ENCODE measurements at places on chromosomes 1 and 21. TPM values are rescaled to one million over a fixed set of nuclear protein-coding genes. Genes with fewer than 3 reads are reported as not detected.
A peak's percentile ranks its signal among the peaks of the same experiment; 100 is the strongest.

DNA sequence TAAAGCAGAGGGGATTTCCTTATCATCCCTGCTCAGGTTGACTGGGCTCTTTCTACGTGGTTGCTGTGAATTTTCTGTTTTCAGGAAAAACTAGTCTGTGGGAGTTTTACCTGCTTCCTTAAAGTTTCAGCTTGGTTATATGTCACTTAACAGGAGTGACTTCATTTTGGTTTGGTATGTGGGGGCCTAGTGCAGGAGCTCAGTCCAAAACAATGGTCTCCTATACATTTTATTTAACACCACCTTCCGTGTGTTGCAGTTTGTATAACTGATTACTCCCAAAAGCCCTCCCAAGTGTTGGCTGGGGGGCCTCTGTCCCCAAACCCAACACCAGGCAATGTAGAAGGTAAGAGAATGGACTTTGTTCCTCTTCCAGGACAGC, 5.3 kb downstream of the IL23R start:
- no peak for DNase-seq
- no peak overlapping the region for H3K4me3 ChIP-seq
- no peak overlapping the region for H3K27ac ChIP-seq
- H3K36me3 ChIP-seq = no peaks in the 10 kb centered on the region

DNA sequence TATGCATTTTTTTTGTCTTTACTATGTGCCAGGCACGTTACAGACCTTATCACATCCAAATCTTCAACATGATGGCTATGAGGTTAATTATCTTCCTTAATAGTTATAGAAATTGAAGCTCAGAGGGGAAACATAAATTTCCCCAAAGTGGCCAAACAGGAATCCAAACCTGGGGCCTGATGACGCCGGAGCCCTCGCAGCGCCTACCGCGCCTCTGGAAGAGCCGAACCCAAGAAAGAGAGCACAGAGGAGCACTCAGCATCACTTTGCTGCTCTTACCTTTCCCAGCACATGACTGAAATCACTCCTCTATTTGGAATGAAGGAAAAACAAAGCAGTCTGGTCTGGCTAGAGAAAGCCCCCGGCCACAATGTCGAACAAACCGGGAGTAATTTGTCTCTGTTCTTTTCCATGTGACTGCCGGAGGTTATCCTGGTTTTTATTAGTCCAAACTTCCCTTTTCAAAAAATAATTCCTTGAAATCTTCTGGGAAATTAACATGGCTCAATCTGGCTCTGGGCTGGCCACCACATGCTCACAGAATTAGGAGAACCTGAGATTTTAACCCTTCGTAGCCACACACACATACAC, 195.5 kb downstream of the ADSS2 start:
- DNase-seq = no peak
- H3K27me3 ChIP-seq = no peaks in the 10 kb centered on the region
- H3K27ac ChIP-seq = no peak overlapping the region
- no peaks in the 10 kb centered on the region for H3K4me1 ChIP-seq
- no peak overlapping the region for H3K4me3 ChIP-seq
- H3K36me3 ChIP-seq = no peaks in the 10 kb centered on the region

GRCh38 chr21:43608225-43608624, 51.1 kb downstream of the HSF2BP start:
- H3K4me1 ChIP-seq = peaks cover 22% of the 10 kb centered on the region
- no peak overlapping the region for H3K27ac ChIP-seq
- no peaks in the 10 kb centered on the region for H3K27me3 ChIP-seq
- H3K36me3 ChIP-seq = no peaks in the 10 kb centered on the region
- H3K4me3 ChIP-seq = no peak overlapping the region

GRCh38 chr1:81708250-81708649, 92.5 kb upstream of the ADGRL2 start:
- H3K36me3 ChIP-seq = no peaks in the 10 kb centered on the region
- no peak overlapping the region for H3K27ac ChIP-seq
- H3K4me3 ChIP-seq = no peak overlapping the region
- no peak for DNase-seq
- H3K27me3 ChIP-seq = no peaks in the 10 kb centered on the region
- H3K4me1 ChIP-seq = no peaks in the 10 kb centered on the region

IFI44 gene
- total RNA-seq = 33.0 TPM

OLIG2 gene
- not detected for total RNA-seq

AIRE gene
- not detected for total RNA-seq

MMEL1 gene
- total RNA-seq = not detected

DNA sequence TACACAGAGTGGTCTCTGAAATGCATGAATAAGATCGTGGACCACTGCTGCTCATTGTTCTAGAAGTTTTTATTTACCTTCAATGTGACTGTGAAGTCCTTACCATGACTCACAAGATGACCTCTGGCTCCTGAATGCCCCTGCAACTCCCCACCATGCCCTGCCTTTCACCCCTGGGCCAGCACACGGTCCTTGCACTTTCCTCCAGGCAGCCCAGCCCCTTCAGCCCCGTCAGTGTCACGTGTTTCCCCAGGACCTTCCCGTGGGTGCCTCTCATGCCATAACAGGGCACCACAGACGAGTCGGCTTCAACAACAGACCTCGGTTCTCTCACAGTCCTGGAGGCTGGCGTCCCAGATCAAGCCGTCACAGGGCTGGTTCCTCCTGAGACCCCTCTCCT, 62.1 kb downstream of the B3GALT5 start:
- H3K27ac ChIP-seq = no peak overlapping the region
- H3K4me3 ChIP-seq = no peak overlapping the region
- H3K4me1 ChIP-seq = peaks cover 20% of the 10 kb centered on the region
- H3K27me3 ChIP-seq = no peaks in the 10 kb centered on the region

DNA sequence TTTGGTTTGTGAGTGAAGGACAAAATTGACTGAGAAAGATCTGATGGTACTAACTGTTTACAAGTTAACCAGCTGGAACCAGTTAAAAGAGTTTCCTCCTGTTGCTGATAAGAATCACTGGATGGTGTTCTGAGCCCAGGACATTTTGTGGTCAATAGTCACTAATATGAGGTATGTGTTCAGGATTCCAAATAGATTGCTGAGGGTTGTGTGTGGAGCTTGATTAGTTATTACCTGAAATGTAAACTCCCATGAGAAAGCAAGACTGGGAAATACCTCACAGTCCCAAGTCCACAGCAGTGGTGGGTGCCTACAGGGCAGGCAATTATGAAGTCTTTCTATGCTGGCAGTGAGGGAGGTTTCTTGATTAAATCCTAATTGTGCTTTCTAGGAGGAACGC, 164.6 kb downstream of the DNM3 start:
- no peak overlapping the region for H3K4me3 ChIP-seq
- no peaks in the 10 kb centered on the region for H3K36me3 ChIP-seq
- H3K4me1 ChIP-seq = no peaks in the 10 kb centered on the region
- DNase-seq = no peak

- H3K36me3 ChIP-seq = no peaks in the 10 kb centered on the region
- H3K4me3 ChIP-seq = no peak overlapping the region
- no peak overlapping the region for H3K27ac ChIP-seq
- no peak for DNase-seq
- H3K27me3 ChIP-seq = no peaks in the 10 kb centered on the region
These were observed 93.3 kb downstream of the DDX20 start for GRCh38 chr1:111848852-111849545.

TNFSF18 gene
- not detected for total RNA-seq

GRCh38 chr1:94698356-94698755, 121.8 kb upstream of the SLC44A3 start:
- no peaks in the 10 kb centered on the region for H3K36me3 ChIP-seq
- no peak overlapping the region for H3K27ac ChIP-seq
- no peaks in the 10 kb centered on the region for H3K27me3 ChIP-seq
- H3K4me1 ChIP-seq = no peaks in the 10 kb centered on the region
- no peak overlapping the region for H3K4me3 ChIP-seq

MAP3K7CL gene
- total RNA-seq = 7.8 TPM

DNA sequence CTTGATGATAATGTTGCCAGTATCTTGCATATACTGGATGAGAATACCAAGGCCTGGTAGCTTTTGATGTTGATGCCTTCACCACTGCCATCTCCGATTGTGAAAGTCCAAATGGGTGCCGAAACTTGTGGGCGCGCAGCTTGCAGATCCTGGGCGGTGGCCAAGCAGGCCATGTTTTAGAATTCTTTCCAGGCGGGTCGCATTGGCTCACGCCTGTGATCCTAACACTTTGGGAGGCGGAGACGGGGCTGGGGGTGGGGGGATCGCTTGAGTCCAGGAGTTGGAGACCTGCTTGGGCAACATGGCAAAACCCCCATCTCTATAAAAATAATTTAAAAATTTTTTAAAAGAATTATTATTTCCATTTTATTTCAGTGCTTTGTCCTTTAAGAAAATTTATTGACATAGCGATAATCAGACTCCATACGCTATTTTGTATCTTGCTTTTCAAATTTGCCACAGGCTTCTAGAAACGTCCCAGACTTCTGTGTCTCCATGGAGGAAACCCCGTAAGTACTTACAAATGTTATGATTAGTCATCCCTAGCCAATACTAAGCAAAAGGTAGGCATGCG, 592 bp upstream of the ZNF326 start:
- no peaks in the 10 kb centered on the region for H3K27me3 ChIP-seq
- DNase-seq = no peak
- peaks cover 9% of the 10 kb centered on the region for H3K4me1 ChIP-seq
- no peaks in the 10 kb centered on the region for H3K36me3 ChIP-seq
- peak overlapping the region; percentile 99 for H3K27ac ChIP-seq
- peak overlapping the region; percentile 91 for H3K4me3 ChIP-seq

GRCh38 chr1:182391028-182391361, 595 bp downstream of the GLUL start:
- H3K4me3 ChIP-seq = peak overlapping the region; percentile 88
- DNase-seq = no peak
- H3K36me3 ChIP-seq = peaks cover 30% of the 10 kb centered on the region
- H3K4me1 ChIP-seq = peaks cover 32% of the 10 kb centered on the region

DNA sequence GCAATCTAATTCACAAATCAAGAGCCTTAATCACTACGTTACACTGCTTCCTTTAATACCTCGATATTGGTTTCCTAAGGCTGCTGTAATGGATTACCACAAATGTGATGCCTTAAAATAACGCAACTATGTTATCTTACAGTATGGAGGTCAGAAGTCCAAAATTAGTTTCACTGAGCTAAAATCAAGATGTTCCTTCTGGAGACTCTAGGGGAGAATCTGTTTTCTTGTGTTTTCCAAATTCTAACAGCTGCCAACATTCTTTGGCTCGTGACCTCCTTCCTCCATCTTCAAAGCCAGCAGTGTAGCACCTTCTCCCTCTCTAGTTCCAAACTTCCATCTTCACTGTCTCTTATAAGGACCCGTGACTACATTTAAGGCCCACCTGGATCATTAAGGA, 335.0 kb upstream of the NFIA start:
- no peak overlapping the region for H3K27ac ChIP-seq
- no peaks in the 10 kb centered on the region for H3K36me3 ChIP-seq
- H3K27me3 ChIP-seq = no peaks in the 10 kb centered on the region
- no peak overlapping the region for H3K4me3 ChIP-seq
- no peaks in the 10 kb centered on the region for H3K4me1 ChIP-seq

MRPS15 gene
- 96.4 TPM for total RNA-seq

DNA sequence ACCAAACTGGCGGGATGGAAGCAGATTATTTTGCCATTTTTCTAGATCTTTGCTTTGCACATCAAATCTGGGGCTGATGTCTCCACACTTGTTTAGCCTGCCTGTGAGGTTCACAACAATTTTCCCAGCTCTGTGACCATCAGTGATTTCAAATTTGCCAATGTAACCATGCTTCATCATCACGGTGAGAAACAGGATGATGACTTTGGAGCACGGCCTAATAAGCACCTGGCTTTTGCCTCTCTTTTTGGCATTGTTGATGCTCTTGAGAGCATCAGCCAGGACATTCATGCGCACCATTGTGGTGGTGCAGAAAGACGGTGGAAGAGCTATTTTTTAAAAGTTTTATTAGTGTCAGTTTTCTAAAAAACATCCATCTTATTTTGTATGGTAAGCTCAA, 50.1 kb downstream of the IARS2 start:
- no peak for DNase-seq
- no peaks in the 10 kb centered on the region for H3K27me3 ChIP-seq
- H3K36me3 ChIP-seq = peaks cover 99% of the 10 kb centered on the region
- H3K4me1 ChIP-seq = no peaks in the 10 kb centered on the region
- no peak overlapping the region for H3K27ac ChIP-seq
- no peak overlapping the region for H3K4me3 ChIP-seq

CD1E gene
- total RNA-seq = not detected

CHTOP gene
- 36.5 TPM for total RNA-seq

GRCh38 chr1:162696286-162696862, 64.1 kb downstream of the DDR2 start:
- DNase-seq = no peak
- H3K36me3 ChIP-seq = no peaks in the 10 kb centered on the region
- peaks cover 17% of the 10 kb centered on the region for H3K4me1 ChIP-seq
- H3K4me3 ChIP-seq = no peak overlapping the region

GRCh38 chr1:158002022-158002630, 8.7 kb downstream of the KIRREL1 start:
- H3K4me3 ChIP-seq = no peak overlapping the region
- DNase-seq = no peak
- no peaks in the 10 kb centered on the region for H3K27me3 ChIP-seq
- H3K27ac ChIP-seq = peak overlapping the region; percentile 77
- peaks cover 14% of the 10 kb centered on the region for H3K4me1 ChIP-seq
- H3K36me3 ChIP-seq = no peaks in the 10 kb centered on the region

DNA sequence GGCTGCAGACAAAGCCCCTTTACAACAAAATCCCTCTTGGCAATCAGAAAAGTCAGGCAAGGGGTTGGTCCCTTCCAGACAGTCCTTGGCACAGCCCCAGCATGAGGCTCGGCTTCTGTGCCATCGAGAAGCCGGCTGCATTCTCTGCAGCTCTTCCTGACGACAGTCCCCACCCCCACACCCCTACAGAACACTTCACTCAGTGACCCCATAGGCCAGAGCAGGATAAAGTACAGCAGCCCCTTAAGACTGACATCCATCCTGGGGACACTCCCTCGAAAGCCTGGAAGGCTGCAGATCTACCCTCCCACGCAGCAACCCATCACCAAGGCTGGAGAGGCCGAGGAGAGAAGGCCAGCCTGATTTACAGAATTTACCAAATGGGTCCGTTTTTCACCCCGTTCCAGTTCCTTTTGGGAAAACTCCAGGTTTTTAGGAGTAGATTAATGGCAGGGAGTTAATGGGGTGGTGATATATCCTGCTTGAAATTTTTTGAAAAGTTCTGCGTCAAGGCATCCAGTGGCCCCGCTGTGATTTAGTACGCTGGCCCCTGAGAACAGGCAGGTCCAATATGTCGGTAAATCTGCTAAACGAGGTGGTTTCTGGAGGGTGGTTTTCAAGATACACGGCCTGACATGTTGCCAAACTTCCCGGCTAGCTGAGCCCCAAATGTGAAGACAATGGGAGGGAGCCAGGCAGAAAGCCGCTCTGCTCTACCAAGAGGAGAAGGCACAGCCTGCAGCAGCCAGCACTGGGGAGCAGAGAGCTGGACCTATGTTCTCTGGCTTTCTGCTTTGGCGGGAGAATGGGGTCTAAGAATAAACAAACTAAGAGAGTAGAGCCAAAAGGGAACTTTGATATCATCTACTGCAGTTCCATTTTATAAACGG, 81.7 kb downstream of the SSBP3 start:
- DNase-seq = no peak
- H3K27me3 ChIP-seq = no peaks in the 10 kb centered on the region
- peaks cover 91% of the 10 kb centered on the region for H3K4me1 ChIP-seq
- no peak overlapping the region for H3K4me3 ChIP-seq

LCE1E gene
- not detected for total RNA-seq
